Fibroblast of lung (primary cell): ENCODE measurements at places on chromosomes 3 and 15.

DNA sequence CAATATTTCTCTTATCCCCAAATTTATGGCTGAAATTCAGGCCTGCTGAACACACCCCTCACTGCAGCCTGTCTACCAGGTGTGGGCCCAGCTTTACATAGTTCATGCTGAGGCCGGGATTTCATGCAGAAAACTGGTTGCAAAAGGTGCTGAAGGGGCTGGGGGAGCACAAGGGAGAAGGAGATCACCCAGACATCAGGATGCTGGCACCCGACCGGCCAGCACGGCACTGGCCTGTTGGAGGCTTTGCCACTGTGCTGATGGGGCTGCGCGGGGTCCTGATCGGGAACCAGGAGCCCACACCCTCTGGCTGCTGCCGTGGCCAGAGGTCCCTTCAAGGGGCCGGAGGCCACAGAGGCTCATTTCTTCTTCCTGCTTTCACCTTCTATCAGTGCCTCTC is 177.9 kb upstream of the C2CD4B start:
- H3K4me3 ChIP-seq = no peak overlapping the region
- H3K27me3 ChIP-seq = no peaks in the 10 kb centered on the region
- H3K27ac ChIP-seq = no peak overlapping the region
- no peaks in the 10 kb centered on the region for H3K4me1 ChIP-seq
- H3K36me3 ChIP-seq = no peaks in the 10 kb centered on the region

- no peaks in the 10 kb centered on the region for H3K4me1 ChIP-seq
- H3K27ac ChIP-seq = no peak overlapping the region
- H3K27me3 ChIP-seq = no peaks in the 10 kb centered on the region
Observed at GRCh38 chr3:122694966-122695365, 14.3 kb downstream of the PARP14 start.

DNA sequence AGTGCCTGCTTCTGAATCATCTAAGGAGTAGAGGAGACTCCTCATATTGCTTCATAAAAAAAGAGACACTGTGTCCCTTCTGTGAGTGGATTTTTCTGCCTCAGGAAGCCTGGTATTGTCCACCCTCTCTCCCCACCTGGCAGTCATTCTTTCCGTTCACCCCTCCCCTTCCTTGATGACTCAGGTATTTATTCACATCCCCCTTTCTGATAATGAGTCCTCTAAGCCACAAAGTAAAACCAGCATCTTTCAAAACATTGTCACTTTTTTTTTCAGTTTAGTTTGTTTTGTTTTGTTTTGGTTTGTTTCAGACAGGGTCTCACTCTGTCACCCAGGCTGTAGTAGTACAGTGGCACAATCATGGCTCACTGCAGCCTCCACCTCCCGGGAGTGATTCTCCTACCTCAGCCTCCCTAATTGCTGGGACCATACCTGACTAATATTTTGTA is 65.2 kb upstream of the UBE2E1 start:
- H3K27me3 ChIP-seq = no peaks in the 10 kb centered on the region
- no peak overlapping the region for H3K4me3 ChIP-seq
- H3K4me1 ChIP-seq = no peaks in the 10 kb centered on the region
- DNase-seq = no peak

GRCh38 chr3:18236726-18237125 is 188.4 kb downstream of the SATB1 start:
- no peaks in the 10 kb centered on the region for H3K4me1 ChIP-seq
- DNase-seq = no peak
- H3K27me3 ChIP-seq = no peaks in the 10 kb centered on the region
- H3K36me3 ChIP-seq = no peaks in the 10 kb centered on the region

DNA sequence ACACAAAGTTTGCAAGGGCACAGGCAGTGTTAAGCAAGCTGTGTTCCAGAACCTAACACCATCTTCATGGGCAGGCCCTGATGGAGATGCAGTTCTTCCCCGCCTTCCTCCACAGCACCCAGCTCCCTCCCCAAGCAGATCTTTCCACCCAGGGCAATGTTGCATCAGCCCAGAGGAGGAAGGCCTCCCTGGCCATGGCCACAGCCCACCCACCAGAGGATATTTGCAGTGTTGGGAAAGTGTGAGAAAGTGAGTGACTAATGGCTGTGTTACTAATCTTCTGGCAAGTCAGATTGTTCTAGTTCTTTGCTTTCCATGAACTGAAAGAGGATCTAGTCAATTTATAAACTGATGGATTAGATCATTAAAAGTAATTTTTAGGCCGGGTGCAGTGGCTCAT is 42.0 kb upstream of the ATP10A start:
- H3K4me1 ChIP-seq = no peaks in the 10 kb centered on the region
- no peak overlapping the region for H3K27ac ChIP-seq
- no peaks in the 10 kb centered on the region for H3K27me3 ChIP-seq
- H3K36me3 ChIP-seq = no peaks in the 10 kb centered on the region
- no peak overlapping the region for H3K4me3 ChIP-seq
- peak; percentile 85 for DNase-seq

DNA sequence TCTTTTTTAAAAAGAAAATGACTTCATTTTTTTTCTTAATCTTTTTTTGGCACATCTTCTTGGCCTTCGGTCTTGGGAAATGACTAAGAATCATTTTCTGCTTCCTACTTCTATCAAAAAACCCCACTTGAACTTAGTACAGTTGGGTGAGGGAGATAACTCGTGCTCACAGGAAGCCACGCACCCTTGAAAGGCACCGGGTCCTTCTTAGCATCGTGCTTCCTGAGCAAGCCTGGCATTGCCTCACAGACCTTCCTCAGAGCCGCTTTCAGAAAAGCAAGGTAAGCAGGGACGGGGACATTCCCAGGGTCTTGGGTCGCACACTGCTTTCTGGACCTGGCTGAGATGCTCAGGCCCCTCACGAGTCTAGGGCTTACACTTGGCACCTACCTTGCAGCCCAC is at the start of gene CCR4:
Gene CCR4, plus strand, starts transcription at position 235 of the 402 bp plus-strand sequence. CDS start 1,779 bp downstream, outside the sequence.
- H3K4me3 ChIP-seq = no peak within 1 kb of the TSS
- H3K36me3 ChIP-seq = no peaks in the 10 kb centered on the region
- H3K27me3 ChIP-seq = peaks cover 4% of the 10 kb centered on the region
- no peaks in the 10 kb centered on the region for H3K4me1 ChIP-seq
- no peak for DNase-seq

GRCh38 chr15:40477642-40478327 is 7.0 kb downstream of the CHST14 start:
- peaks cover 19% of the 10 kb centered on the region for H3K27me3 ChIP-seq
- no peaks in the 10 kb centered on the region for H3K36me3 ChIP-seq
- H3K4me3 ChIP-seq = no peak overlapping the region
- no peaks in the 10 kb centered on the region for H3K4me1 ChIP-seq

DNA sequence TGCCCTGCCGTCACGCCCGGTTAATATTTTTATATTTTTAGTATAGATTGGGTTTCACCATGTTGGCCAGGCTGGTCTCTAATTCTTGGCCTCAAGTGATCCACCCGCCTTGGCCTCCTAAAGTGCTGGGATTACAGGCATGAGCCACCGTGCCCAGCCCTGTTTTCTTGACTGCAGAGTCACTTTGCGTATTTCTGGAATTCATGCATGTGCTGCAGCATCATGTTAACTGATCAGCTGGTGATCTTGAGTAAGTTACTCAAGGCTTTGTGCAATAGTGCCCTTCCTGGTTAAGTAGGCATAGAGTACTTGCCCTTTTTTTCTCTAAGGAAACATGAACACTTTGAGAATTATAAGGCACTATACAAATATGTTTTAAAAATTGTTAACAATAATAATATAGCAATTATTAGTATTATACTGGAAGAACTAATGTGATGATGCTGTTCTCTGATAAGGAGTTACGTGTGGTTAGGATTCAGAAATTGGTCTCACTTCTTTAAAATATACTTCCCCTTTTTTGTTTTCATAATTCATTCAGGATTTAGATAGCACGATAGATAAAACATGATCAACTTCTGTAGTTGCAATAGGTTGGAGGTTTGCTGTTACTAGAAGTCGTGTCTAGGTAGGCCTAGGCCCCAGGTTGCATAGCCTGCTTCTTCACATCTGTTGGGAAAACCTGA is 33.6 kb downstream of the GPR171 start:
- H3K36me3 ChIP-seq = no peaks in the 10 kb centered on the region
- H3K27ac ChIP-seq = no peak overlapping the region
- DNase-seq = no peak
- no peaks in the 10 kb centered on the region for H3K27me3 ChIP-seq
- H3K4me1 ChIP-seq = no peaks in the 10 kb centered on the region
- H3K4me3 ChIP-seq = no peak overlapping the region

DNA sequence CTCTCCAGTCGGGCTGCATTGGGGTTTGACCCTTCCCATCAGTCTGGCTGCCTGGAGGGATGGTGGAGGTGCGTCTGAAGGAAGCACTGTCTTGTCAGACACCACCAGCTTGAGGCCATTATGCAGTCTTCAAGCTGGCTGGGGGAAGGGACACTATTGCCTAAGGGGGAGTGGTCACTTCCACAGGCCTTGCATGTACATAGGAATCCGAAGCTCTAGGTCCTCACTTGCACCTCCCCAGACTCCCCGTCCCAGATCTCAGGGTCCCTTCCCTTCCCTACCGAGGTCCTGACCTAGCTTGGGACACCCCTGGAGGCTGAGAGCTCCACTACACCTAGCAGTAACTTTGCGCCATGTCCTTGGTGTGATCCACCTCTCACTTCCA is 48.6 kb upstream of the KLF13 start:
- H3K27me3 ChIP-seq = no peaks in the 10 kb centered on the region
- no peak overlapping the region for H3K4me3 ChIP-seq
- H3K4me1 ChIP-seq = no peaks in the 10 kb centered on the region
- no peak overlapping the region for H3K27ac ChIP-seq

- no peak overlapping the region for H3K4me3 ChIP-seq
- H3K4me1 ChIP-seq = peaks cover 7% of the 10 kb centered on the region
- H3K27ac ChIP-seq = no peak overlapping the region
- H3K36me3 ChIP-seq = peaks cover 8% of the 10 kb centered on the region
Observed at GRCh38 chr3:68996356-68996995, 17.0 kb downstream of the EOGT start.

DNA sequence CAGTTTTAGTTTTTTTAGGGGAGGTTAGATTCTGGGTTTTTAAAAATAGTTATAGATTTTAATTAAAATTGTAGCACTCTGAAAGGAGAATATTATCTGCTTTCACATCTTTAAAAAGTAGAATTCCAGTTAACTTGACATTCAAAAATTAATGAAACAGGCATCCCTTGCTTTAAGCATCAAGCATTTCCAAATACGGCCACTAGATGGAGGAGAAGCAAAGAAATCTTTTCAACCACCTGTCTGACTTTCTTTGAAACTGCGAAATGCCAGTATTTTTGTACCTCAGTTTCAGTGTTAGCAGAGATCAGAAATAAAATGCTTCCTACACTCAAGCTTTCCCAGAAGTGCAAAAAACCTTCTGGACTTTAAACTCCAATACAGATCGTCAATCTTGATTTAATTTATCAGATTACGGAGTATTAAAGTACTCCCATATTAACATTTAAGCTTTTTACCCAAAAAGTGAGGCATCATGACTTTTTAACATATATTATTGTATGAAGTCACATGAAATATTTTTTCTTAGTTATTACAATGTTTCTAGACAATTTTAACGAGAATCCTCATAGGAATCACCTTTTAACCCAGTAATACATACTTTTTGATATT is 153.3 kb downstream of the P3H2 start:
- no peaks in the 10 kb centered on the region for H3K27me3 ChIP-seq
- H3K27ac ChIP-seq = no peak overlapping the region
- DNase-seq = peak; percentile 69
- no peaks in the 10 kb centered on the region for H3K4me1 ChIP-seq
- H3K4me3 ChIP-seq = no peak overlapping the region

- H3K27me3 ChIP-seq = no peaks in the 10 kb centered on the region
- H3K4me3 ChIP-seq = no peak overlapping the region
- no peak overlapping the region for H3K27ac ChIP-seq
- no peaks in the 10 kb centered on the region for H3K36me3 ChIP-seq
- no peak for DNase-seq
- H3K4me1 ChIP-seq = no peaks in the 10 kb centered on the region
Observed at GRCh38 chr3:157982359-157982758, 123.9 kb downstream of the SHOX2 start.

- H3K27me3 ChIP-seq = no peaks in the 10 kb centered on the region
- H3K36me3 ChIP-seq = no peaks in the 10 kb centered on the region
- no peak for DNase-seq
- no peak overlapping the region for H3K27ac ChIP-seq
Observed at GRCh38 chr3:33665294-33665693, 52.8 kb downstream of the CLASP2 start.

DNA sequence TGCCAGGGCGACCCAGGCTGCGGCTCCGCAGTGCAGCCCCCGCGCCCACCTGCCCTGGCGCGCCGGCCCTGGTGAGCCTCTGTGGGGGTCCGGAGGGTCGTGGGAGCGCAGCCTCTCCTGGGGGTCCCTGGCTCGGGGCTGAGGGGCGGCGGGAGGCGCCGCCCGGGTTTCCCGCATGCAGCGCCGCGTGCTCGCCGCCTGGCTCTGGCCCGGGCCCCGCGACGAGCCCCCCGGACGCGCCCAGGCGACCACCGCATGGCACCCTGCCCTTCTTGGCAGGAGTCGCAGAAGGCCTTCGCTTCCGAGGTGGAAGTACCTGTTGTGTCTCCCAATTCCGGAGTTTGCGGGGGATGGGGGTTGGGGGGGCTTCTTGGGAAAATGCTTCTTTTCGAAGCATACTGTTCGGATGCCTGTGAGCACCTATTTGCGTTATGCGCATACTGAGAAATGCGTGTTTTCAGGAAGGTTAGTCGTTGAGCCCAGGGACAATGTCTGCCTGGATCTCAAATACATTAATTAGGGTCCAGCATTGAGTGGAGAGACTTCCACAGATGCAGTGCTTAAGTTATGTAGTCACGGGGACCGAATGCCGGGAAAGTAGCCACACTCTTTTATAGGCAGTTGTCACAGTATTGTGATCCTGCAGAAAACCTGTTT is 1.3 kb downstream of the GABRA5 start:
- no peak overlapping the region for H3K4me3 ChIP-seq
- H3K4me1 ChIP-seq = no peaks in the 10 kb centered on the region
- no peaks in the 10 kb centered on the region for H3K27me3 ChIP-seq
- H3K36me3 ChIP-seq = no peaks in the 10 kb centered on the region
- no peak overlapping the region for H3K27ac ChIP-seq
- no peak for DNase-seq

GRCh38 chr3:26141296-26141695 is 351.4 kb downstream of the OXSM start:
- H3K36me3 ChIP-seq = no peaks in the 10 kb centered on the region
- no peaks in the 10 kb centered on the region for H3K27me3 ChIP-seq
- DNase-seq = no peak
- H3K4me3 ChIP-seq = no peak overlapping the region

DNA sequence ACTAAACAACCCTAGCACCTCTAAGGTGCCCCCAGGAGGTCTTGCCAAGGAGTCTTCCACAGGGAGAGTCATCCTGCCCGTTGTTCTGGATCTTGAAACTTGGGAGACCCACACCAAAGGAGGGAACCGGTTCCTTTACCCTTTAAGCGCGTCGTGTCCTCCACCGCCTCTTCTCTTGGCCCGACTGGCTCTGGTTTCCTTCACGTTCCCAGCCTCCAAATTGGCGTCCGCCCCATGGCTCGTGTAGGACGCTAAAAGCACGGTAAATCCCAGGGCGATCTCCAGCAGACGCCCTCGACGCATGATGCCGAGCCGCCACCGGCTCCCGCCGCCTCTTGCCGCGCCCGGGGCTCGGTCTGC is 1.1 kb downstream of the FBN1 start:
- H3K4me3 ChIP-seq = peak overlapping the region; percentile 93
- peak overlapping the region; percentile 93 for H3K27ac ChIP-seq
- peak; percentile 47 for DNase-seq

GRCh38 chr3:183576487-183577107 is 21.1 kb upstream of the KLHL6 start:
- no peak overlapping the region for H3K4me3 ChIP-seq
- H3K27ac ChIP-seq = no peak overlapping the region
- peak; percentile 7 for DNase-seq
- peaks cover 7% of the 10 kb centered on the region for H3K27me3 ChIP-seq

GRCh38 chr3:13348661-13349396 is 71.3 kb downstream of the NUP210 start:
- no peaks in the 10 kb centered on the region for H3K36me3 ChIP-seq
- H3K4me1 ChIP-seq = no peaks in the 10 kb centered on the region
- no peak overlapping the region for H3K27ac ChIP-seq
- no peaks in the 10 kb centered on the region for H3K27me3 ChIP-seq
- no peak overlapping the region for H3K4me3 ChIP-seq
